ENCODE measurements at places on chromosomes 2 and 18. TPM values are rescaled to one million over a fixed set of nuclear protein-coding genes. Genes with fewer than 3 reads are reported as not detected.

GRCh38 chr2:143475041-143475776, 346.0 kb downstream of the ARHGAP15 start:
- no peak for DNase-seq

- DNase-seq, result no peak
These were observed 56.0 kb downstream of the CLHC1 start for GRCh38 chr2:55176094-55176415.

The KCNK3 gene
- 7.7 TPM for total RNA-seq

GRCh38 chr2:24206242-24206641, 31.4 kb downstream of the FAM228A start:
- DNase-seq, result no peak

Data from type B pancreatic cell (in vitro differentiated cells).